ENCODE measurements at places on chromosomes 6 and 20.

GRCh38 chr6:437037-437392, 45.5 kb downstream of the IRF4 start:
- no peak for DNase-seq

GRCh38 chr6:126480268-126480667, 140.4 kb downstream of the CENPW start:
- no peak for DNase-seq

DNA sequence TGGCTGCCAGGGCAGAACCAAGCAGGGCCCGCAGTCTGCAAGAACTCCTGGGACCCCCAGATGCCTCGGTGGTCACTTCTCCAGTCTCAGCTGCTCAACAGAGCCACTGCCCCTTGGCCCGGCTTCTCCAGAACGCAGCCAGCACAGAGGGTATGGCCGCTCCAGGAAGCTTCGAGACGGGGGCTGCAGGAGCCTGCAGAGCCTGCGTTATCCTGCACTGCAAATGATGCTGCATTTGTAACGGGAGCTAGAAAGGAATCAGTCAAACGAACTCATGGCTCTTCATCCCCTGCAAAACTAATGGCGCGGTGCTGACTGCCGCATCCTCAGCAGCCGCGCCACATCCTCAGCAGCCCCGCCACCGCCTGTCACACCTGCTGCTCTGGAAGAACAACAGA, 254.9 kb downstream of the TAF4 start:
- no peak for DNase-seq

DNA sequence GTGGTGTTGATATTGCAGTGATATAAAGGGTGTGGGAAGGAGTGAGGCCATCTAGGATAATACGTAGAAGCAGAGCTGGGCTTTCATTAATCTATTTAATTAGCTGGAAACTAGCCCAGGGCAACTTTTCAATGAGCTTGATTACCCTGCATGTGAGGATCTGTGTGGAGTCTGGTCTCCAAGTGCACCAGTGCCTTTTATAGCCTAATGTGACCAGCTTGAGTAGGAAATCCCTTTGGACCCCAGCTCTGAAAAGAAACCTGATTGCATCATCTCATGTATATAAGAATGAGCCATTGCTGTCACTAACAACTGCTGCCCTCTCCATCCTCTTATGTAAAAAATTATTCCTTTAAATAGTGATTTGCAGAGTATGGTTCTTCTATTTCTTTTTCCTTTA, 72.6 kb downstream of the CD109 start:
- no peak for DNase-seq

DNA sequence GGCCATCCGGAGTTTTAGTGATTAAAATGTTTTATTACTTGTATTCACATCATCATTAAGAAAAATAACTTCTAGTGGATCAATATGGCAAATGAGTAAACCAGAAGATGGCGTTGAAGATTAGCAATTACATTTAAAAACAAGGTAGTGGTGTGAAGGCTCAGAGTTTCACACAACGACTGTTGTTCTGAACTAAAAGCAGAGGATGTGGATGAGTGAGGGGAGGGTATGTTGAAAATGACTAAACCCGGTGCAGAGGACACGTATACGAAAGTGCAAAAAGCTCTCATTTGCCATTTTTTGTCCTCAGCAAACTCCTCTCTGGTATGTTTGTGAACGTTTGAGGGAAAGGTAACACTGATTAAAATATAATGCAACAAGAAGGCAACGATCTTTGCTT, 1.9 kb upstream of the IRF4 start:
- no peak for DNase-seq

GRCh38 chr20:49766979-49767521, 45.6 kb upstream of the SLC9A8 start:
- DNase-seq, result no peak

DNA sequence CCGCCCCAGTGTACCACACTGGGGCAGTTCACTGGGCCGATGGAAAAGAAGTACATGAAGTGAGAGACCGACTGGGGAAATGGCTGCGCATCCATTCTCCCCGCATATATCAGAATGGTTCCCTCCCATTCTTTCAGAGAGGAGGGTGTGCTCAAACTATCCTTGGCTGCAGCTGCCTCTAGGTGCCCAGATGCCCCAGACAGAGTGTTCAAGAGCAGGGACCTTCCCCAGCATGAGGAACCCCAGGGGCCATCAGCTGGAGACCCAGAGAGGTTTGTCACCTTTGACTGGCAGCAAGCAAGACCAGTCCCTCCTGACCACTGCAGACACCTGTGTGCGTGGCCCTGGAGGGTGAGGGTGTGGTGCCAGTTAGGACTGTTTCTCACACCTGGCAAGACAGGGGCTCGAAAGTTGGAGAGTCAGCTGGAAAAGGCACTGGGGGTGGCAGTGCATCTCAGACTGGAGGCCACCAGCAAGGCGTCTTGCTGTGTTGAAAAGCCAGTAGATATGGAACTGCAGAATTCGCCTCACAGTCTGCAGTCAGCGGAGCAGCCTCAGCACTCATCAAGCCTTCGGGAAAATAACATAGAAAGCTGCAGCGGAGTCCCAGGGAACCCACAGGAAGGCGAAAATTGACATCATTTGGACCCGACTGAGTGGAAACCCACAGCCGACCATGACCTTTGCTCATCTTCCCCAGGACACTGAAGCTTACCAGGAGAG, 76.7 kb downstream of the GPR6 start:
- DNase-seq, result no peak

DNA sequence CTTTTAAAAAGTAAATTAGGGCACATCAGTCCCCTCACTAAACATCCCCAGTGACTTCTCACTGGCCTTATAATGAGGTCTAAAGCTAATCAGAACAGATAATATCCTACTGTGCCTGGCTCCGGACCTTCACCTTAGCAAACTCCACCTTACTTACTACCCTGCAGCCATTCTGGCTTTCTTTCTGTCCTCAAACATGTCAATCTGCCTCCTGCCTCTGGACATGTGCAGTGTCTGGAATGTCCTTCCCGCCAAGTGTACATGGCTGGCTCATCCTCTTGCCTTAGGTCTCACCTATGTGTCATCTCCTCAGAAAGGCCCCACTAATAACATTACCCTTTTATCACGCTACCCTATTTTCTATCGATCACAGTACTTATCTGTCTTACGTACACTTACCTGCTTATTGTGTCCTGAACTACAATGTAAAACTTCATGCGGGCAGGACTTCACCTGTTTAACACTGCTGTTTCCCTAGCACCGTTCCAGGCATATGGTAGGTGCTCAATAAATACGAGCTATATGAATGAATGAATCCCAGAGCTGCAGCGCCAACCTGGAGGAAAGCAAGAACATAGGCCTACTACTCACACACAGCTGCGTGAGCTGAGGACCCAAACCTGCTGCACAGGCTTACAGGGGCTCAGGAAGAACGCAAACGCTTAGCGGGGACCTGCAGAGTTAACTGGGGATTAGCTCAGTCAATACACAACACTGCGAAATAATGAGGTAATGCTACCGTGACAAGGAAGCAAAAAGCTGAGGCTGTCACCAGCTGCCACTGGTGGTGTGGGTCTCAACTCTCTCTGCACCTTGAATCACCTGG, 991 bp downstream of the UQCC2 start:
- no peak for DNase-seq

GRCh38 chr6:34957231-34957783, 68.3 kb downstream of the ANKS1A start:
- DNase-seq, result no peak
